ENCODE measurements at places on chromosomes 2 and 18. TPM values are rescaled to one million over a fixed set of nuclear protein-coding genes. Genes with fewer than 3 reads are reported as not detected.

DNA sequence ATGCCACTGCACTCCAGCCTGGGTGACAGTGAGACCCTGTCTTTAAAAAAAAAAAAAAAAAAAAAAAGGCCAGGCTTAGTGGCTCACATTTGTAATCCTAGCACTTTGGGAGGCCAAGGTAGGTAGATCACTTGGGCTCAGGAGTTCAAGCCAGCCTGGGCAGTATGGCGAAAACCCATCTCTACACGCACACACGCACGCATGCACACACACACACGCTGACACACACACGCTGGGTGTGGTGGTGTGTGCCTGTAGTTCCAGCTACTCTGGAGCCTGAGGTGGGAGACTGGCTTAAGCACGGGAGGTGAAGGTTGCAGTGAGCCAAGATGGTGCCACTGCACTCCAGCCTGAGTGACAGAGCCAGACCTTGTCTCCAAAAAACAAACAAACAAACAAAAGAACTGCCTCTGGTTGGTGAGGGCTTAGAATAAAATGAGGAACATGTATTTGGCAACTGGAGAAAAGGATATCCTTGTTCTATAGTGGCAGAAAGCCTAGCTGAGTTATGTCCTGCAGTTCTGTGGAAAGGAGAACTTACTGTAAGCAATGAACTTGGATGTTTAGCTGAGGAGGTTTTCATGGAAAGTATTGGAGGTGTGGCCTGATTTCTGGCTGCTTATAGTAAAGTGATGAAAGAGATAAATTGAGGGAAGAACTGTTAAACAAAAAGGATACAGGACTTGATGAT is 34.0 kb downstream of the HAT1 start:
- no peak for DNase-seq

DNA sequence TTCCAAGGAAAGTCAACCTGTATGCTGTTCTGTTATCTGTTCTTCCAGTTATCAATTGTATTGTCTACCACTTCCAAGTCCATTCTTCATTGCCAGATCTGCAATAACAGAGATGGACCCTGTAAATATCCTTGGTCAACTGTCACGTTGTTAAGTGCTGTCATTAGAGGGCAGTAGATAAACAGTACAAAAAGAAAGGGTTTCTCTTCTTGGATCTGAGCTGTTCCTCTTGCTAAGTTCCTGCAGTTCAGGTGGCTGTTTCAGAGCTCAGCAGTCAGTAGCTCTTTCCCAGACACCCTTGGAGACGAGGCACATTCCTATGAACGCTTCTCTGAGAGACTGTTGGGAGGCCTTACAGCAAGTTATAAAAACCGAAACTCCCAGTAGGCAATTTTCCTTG is 957.1 kb upstream of the CHAC2 start:
- DNase-seq, result no peak

GRCh38 chr2:98586551-98587140 is 21.7 kb downstream of the COA5 start:
- no peak for DNase-seq

DNA sequence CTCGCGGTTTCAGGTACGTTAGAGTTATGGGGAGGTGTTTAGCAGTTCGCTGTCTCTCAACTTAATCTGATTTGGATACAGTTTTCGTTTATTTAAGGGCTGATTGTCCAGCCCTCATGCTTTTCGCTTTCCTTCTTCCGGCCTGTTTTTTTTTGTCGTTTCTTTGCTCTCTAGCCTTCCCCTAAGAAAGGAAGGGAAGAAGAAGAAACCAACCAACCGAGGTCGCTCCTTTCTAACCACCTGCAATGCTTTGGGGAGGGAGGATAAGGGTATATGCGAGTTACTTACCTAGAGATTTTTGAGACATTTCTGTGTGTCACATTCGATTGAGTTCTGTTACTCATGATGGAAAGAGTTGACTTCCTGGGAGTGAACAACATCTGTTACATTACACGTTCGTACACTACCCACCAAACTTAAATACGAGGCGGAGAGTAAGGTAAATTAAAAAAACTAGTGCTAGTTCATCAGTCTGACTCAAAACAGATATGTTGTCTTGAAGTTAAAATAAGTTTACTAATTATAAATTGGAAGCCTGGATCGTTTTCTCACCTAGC is 918 bp downstream of the EIF5B start:
- DNase-seq, result no peak

Gene COL6A3
- 1,173 TPM for total RNA-seq
